ENCODE measurements at places on chromosomes 13 and 19. TPM values are rescaled to one million over a fixed set of nuclear protein-coding genes. Genes with fewer than 3 reads are reported as not detected.
A peak's percentile ranks its signal among the peaks of the same experiment; 100 is the strongest.

COMP gene
- not detected for total RNA-seq

DNA sequence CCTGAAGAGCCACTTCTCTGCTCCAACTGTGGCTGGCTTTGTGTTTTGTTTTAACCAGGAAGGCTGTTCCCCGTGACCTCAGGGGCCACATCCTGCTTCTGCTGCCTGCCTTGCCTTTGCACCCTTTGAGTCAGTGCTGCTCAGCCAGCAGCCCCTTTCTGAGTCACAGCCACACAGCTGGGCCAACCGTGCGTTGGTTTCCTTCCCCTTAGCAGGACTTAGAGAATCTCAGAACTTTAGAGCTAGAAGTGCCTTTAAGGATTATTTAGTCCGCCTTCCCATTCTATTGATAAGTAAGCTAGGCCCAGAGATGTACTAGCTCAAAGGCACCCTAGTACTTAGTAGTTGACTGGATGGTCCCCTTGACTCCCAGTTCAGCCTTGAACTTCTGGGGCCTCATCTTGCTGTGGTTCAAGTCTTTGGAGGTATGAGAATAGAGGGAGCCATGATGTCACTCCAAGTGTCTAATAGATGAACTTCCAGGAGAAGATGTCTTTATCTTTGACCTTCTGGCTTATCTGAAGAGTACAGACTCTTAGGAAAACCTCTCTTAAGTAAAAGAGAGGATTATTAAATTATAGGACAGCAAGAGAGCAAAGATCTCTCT lies 8.0 kb downstream of the RGCC start:
- peak; percentile 97 for DNase-seq
- no peaks in the 10 kb centered on the region for H3K27me3 ChIP-seq
- H3K27ac ChIP-seq = peak overlapping the region; percentile 98
- peaks cover 87% of the 10 kb centered on the region for H3K36me3 ChIP-seq

GRCh38 chr19:2260341-2260805 lies 4.2 kb upstream of the JSRP1 start:
- H3K4me3 ChIP-seq = no peak overlapping the region
- peak overlapping the region; percentile 70 for H3K27ac ChIP-seq
- H3K4me1 ChIP-seq = peaks cover 25% of the 10 kb centered on the region
- no peaks in the 10 kb centered on the region for H3K27me3 ChIP-seq

DNA sequence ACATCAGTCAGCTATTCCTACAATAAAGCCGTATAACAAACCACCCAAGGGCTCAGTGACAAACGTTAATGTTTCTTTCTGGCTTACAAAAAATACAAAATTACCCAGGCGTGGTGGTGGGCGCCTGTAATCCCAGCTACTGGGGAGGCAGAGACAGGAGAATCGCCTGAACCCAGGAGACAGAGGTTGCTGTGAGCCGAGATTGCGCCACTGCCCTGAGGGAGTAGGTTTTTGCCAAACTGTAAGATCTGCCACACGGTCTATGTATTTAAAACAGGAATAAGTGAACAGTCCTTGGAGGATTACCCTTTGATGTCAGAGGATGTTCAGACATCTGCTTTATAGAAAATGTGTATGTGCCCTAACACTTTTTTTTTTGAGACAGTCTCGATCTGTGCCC lies 105.8 kb downstream of the DPF1 start:
- DNase-seq = no peak
- no peaks in the 10 kb centered on the region for H3K27me3 ChIP-seq
- H3K4me1 ChIP-seq = peaks cover 14% of the 10 kb centered on the region
- H3K36me3 ChIP-seq = peaks cover 39% of the 10 kb centered on the region
